ENCODE measurements at places on chromosomes 13 and 19.

- DNase-seq, result no peak
Observed at GRCh38 chr19:17324357-17325114, 10.1 kb downstream of the ANO8 start.

- no peak for DNase-seq
Observed at GRCh38 chr13:44870456-44870929, 118.8 kb downstream of the NUFIP1 start.

GRCh38 chr19:48670699-48671445, 1.9 kb downstream of the NTN5 start:
- no peak for DNase-seq

DNA sequence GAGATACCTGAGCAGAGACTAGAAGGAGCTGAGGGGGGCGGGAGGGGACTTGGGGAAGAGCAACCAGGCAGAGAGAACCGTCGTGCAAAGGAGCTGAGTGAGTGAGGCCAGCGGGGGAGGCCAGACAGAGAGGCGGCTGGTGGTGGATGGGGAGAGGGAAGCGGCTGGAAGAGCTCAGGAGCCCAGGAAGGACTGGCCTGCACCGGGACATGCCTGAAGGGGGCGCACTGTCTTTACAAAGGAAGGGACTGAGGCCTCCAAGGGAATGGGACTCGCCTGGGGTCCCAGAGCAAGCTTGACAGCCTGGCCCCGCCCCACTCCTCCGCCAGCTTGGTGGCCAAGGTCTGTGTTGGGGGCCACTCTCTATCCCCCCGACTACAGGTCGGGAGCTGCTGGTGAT, 14.9 kb downstream of the ONECUT3 start:
- DNase-seq, result no peak

DNA sequence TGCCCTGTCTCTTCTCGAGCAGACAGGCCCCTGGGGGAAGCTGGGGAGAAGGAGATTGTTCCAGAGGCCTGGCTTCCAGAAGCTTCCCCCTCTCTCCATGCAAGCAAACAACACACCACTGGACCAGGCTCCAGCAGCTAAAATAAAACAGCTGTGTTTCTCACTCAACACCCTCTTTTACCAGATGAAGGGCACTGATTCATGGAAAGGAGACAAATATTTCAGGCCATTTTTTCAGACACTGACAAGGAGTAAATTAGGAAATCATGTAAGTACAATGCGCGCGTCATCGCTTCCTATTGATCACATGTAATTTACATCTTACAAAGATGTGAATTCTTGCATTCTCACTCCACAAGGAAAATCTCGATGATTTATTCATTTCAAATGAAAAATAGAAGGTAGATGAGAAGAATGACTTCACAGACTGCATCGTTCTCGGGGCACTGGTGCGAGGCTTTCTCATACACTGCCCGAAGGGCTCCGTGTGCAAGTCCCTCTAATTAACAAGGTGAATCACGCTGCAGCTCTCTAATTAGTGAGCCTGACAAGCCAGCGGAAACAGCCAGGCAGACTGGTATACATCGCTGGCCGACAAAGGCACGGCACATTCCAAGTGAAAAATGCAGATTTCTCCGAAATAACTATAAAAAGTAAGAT, 153.6 kb downstream of the KCTD15 start:
- no peak for DNase-seq
